Immature natural killer cell (primary cell): ENCODE measurements at places on chromosomes 1 and 21. TPM values are rescaled to one million over a fixed set of nuclear protein-coding genes. Genes with fewer than 3 reads are reported as not detected.

DNAI4 gene
- not detected for polyA plus RNA-seq

ADAM30 gene
- not detected for polyA plus RNA-seq

SIK1 gene
- not detected for polyA plus RNA-seq

KRTAP21-2 gene
- polyA plus RNA-seq = not detected

TMEM269 gene
- not detected for polyA plus RNA-seq

NPHS2 gene
- not detected for polyA plus RNA-seq

PTPN7 gene
- 55.4 TPM for polyA plus RNA-seq

SPRR2E gene
- not detected for polyA plus RNA-seq

PHTF1 gene
- polyA plus RNA-seq = 18.5 TPM

FAM151A gene
- not detected for polyA plus RNA-seq

VCAM1 gene
- not detected for polyA plus RNA-seq

EPHA2 gene
- polyA plus RNA-seq = not detected

CHIA gene
- not detected for polyA plus RNA-seq

KCNA3 gene
- polyA plus RNA-seq = 12.4 TPM

CEP350 gene
- polyA plus RNA-seq = 4.3 TPM

ADAMTS5 gene
- not detected for polyA plus RNA-seq

HORMAD1 gene
- not detected for polyA plus RNA-seq

ATAD3A gene
- polyA plus RNA-seq = 7.3 TPM

NR5A2 gene
- not detected for polyA plus RNA-seq

PLEKHG5 gene
- polyA plus RNA-seq = not detected

SERTAD4 gene
- not detected for polyA plus RNA-seq
